ENCODE measurements at places on chromosomes 4 and X. TPM values are rescaled to one million over a fixed set of nuclear protein-coding genes. Genes with fewer than 3 reads are reported as not detected.

The VSIG4 gene
- 35.5 TPM for total RNA-seq

The RXFP1 gene
- total RNA-seq: 0.42 TPM

GRCh38 chr4:128350449-128351045 is 62.9 kb upstream of the PGRMC2 start:
- DNase-seq: no peak

DNA sequence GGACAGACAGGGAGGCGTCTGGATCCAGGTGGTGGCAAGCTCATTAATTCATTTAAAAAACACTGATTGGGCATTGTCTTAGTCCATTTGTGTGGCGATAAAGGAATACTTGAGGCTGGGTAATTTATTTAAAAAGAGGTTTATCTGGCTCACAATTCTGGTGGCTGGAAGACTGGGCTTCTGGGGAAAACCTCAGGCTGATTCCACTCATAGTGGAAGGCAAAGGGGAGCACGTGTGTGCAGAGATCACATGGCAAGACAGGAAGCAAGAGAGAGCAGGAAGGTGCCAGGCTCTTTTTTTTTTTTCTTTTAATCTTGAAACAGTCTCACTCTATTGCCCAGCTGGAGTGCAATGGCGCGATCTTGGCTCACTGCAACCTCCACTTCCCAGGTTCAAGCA is 100.2 kb upstream of the METTL14 start:
- no peak for DNase-seq

- DNase-seq: no peak
Measured at GRCh38 chr4:79528241-79528706, 120.2 kb upstream of the GK2 start.

DNA sequence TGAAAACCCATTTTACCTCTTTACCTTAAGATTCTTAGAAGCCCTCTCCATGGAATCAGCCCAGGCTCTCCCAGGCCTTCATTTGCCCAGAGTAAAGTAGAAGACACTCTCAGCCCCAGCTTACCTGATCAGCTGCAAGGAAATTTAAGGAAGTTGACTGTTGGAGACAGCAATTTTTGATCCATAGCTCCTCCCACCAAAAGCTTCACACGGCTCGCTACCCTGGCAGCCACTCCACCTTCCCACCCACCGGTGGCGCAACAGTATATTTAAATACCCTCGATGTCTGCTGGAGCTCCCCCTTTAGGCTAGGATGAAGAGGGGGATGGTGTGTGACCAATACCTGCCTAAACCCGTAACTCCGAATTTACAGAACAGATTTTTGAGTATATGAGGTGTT is 75.4 kb downstream of the MBNL3 start:
- DNase-seq: peak; percentile 39

Measured in liver (tissue), 10 donors.